AML-193 (cell line): ENCODE measurements at places on chromosomes 6 and 20.
A peak's percentile ranks its signal among the peaks of the same experiment; 100 is the strongest.

DNA sequence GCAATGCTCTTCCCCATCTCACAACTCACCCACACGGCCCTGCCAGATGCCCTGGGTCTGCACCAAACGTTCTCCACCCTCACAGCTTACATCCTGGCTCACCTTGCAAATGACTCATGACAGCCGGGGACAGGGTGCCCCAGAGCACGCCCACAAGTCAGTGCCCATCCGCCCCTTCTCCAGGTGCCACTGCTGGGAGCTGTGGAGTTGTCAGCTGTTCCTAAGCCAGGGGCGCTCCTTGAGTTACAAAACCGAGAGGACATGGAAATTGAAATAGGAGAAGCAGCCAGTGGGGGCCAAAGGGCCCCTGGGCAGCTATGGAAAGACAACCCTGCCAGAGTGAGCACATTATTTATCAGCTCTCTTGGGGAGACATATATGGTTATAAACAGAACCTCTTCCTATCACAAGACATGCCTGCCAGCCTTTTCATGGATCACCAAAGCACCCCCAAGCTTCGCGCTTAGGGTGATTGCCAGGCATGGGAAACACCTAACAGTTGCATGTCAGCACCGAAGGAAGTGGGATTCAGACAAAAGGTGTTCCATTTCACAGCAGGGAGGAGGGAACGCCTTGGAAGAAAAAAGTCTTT is 236.8 kb downstream of the LY86 start:
- no peak for DNase-seq

- DNase-seq = no peak
These were observed 20.0 kb upstream of the ZNF76 start for GRCh38 chr6:35239581-35239980.

DNA sequence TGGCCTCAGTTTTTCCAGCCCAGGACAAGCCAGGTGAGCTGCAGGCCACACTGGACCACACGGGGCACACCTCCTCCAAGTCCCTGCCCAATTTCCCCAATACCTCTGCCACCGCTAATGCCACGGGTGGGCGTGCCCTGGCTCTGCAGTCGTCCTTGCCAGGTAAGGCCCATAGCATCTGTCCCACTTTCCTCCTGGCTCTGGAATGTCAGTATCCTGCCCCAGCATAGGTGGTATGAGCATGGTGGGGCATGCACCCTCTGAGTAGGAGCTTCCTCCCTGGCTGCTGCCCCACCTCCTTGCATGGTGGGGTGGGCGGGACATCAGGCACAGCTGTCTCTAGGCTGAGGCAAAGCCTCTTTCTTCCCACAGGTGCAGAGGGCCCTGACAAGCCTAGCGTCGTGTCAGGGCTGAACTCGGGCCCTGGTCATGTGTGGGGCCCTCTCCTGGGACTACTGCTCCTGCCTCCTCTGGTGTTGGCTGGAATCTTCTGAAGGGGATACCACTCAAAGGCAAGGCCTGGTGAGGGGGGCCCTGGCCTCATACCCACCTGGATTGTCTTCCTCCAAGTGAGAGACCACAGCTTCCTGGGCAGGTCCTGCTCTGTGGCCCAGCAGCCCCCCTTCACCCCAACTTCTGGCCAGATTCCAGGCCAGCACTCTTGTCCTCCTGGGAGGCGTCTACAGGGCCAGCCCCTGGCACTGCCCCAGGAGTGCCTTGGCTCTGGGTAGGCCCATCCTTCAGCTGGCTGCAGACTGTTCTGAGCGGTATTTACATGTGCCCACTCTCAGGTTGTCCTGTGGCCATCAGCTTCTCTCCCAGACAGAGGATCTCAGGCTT is 9.1 kb downstream of the PI16 start:
- DNase-seq = no peak

GRCh38 chr6:7110092-7110792 is 2.5 kb downstream of the RREB1 start:
- peak; percentile 33 for DNase-seq

GRCh38 chr6:14598017-14598864 is 480.7 kb downstream of the CD83 start:
- peak; percentile 46 for DNase-seq

GRCh38 chr6:21593412-21593926 is at the start of gene SOX4:
SOX4 (plus strand) TSS chr6:21593751; CDS start chr6:21594535, 784 bp downstream.
- peak; percentile 67 for DNase-seq

DNA sequence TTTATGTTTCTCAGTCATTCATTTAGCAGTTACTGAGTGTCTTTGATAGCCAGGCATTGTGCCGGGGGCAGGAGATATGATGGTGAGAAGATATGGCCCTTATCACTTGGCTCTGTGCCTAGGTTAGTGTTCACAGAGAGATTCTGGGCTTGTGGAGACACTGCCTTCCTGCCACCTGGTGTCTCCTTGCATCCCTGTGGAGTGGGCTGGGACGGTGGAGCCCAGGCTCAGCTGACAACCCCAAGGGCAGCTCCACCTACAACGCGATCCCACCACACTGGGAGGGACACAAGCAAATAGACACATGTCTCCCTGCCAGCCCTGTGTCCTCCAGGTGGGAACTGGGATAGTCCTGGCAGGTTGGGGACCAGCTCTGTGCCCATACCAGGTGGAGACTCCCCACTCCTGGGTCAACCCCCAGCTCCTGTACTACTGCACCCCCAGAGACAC is 30.3 kb upstream of the VEGFA start:
- DNase-seq = no peak

GRCh38 chr6:100881707-100882040 is 545 bp upstream of the ASCC3 start:
- DNase-seq = peak; percentile 66

GRCh38 chr20:31869942-31870725 is at the start of the genes DUSP15 and TTLL9:
DUSP15 (minus strand) TSS chr20:31870527; CDS start chr20:31870337, 190 bp downstream.
TTLL9 (plus strand) TSS chr20:31870634; CDS start chr20:31871127, 493 bp downstream.
- no peak for DNase-seq

- no peak for DNase-seq
These were observed 43.5 kb downstream of the PANK2 start for GRCh38 chr20:3932681-3933080.

- peak; percentile 75 for DNase-seq
These were observed 8.8 kb downstream of the SLC17A2 start for GRCh38 chr6:25921525-25922203.

DNA sequence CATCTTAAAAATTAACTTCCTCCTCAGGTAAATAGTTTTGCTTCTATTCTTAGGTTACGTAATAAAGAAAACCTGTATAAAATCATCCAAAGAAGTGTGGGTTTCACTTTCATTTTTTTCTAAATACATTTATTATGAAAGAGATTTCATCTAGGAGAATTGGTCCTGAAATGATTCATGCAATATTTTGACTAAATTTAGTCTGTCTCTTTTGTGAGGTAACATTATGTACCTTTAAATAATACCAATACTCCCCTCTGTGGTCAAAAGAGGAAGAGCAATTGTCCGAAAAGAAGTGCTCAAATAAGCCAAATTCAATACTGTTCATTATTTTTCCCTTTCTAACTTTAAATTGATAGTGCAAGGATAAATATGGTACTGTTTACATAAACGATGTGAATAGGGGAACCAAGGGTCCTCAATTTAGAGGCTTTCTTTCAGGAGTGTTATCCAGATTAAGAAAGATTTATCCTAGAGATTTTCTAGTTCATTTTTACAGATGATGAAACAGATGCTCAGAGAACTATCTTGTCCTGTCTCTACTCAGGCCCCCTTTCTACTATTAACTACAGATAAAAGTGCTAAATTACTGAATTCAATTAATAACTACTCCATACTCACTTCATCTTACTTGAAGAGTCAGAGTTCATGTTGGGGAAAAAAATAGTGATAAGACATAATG is 26.2 kb downstream of the CYP39A1 start:
- peak; percentile 42 for DNase-seq

GRCh38 chr20:19566226-19566945 is 191.7 kb upstream of the RIN2 start:
- DNase-seq = no peak

- peak; percentile 90 for DNase-seq
These were observed 11.9 kb upstream of the SIRPD start for GRCh38 chr20:1569415-1569881.

GRCh38 chr20:25508083-25508770 is 77.1 kb downstream of the NINL start:
- no peak for DNase-seq

- no peak for DNase-seq
These were observed 105.9 kb downstream of the SASH1 start for GRCh38 chr6:148448369-148449012.

DNA sequence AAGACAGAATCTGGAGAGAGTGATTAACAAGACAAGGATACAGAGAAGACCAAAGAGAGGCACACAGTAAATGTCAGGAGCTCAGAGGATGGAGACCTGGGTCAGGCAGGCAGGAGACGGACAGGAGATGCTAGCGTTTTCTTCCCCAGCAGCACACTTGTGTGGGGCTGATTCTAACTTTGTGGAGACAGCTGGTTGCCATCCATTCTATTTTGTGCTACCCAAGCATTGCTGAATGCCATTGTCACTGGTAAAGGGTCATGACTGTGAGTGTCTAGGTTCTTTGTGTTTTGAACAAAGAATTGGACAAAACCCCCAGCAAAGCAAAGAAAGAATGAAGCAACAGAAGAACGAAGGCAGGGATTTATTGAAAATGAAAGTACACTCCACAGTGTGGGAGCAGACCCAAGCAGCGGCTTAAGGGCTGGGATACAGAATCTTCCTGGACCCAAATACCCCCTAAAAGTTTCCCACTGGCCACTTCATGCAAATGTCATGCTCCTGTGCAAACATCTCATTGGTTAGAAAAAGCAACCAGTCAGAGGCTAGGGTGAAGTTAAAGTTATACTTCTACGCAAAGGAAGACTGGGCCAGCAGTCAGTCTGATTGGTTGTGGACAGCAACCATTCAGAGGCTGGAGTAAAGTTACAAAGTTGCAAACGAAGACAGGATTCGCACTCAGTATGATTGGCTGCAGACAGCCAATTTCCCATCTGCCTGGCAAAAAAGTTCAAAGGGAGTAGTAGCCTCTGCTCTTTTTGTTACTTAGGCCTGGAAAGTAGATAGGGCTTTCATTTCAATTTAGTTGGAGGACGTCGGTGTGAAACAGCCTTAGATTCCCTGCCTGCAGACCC is 17.5 kb downstream of the PTK7 start:
- no peak for DNase-seq

- peak; percentile 43 for DNase-seq
These were observed 164.1 kb downstream of the FRK start for GRCh38 chr6:115896538-115897129.

DNA sequence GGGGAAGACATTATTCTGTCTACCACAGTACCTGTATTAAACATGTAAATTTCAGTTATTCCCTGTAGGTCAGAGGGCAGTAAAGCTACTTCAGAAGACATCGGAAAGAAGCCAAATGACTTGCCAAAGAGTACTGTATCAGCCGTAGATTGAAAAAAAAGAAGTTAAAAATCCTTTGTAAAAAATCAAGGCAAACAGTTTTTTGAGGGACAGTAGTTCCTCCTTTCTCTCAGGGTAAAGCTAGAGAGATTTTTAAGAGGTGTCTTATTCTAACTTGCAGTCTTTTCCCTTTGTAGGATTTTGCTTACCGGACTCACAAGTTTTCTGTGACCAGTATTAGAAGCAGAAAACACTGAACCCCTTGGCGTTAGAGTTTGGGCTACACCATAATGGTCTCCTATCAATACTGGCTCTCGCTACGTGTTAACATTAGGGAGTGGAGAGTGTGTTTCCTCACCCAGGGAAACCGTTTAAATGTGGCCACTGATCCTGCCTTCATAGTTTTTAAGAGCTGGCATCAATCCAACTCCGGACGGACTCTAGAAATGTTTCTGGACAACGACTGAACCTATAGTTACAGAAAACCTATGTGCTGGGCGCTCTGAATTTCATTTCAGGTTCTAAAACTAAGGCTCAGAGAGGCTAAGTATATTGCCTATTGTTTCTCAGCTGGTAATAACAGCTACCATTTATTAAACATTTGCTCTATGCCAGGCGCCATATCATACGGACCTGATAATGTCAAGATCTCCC is 1.3 kb upstream of the ASXL1 start:
- DNase-seq = no peak
